Activated T-cell treated with anti-CD3 and anti-CD28 coated beads, Interleukin-2, amount 50 U/mL, for 1 hour (primary cell): ENCODE measurements at places on chromosomes 13 and 19.

- DNase-seq = no peak
These were observed 24.8 kb downstream of the HIF3A start for GRCh38 chr19:46321653-46322052.

DNA sequence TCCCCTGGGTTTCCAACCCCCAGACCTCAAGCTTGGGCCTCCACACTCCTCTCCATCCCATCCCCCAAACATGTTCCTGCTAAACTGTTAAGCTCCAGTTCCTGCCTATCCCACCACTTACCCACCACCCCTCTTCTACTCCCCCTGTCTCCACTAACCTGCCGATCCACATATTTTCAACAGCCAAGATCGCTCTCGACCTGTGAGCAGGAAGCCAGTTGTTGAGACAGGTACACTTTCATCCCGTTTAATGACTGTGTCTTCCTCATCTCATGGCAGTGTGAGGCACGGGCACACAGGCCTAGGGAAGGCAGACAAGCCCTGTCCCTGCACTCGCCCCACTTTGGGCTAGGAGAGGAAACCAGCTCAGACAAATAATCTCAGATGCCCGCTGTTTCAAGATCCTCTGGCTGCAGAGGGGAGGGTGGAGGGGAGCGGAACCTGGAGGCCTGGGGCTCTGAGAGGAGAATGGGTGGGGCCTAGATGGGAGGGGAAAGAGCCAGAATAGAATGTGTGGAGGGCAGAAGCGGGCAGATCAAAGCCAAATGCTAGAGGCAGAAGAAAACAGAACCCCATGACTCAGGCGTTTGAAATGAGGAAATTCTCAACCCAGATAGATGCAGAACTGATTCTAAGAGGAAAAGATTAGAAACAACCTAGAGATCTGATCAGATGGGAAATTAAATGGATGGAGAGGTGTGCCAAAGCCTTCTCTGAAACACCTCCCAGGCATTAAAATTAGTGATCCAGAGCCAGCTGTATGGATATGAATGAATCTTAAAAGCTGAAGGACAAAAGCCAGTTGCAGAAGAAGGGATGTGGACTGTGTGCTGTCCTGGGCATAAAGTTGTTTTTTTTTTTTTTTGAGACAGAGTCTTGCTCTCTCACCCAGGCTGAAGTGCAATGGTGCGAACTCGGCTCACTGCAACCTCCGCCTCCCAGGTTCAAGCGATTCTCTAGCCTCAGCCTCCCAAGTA lies 16.9 kb upstream of the CYP2S1 start:
- DNase-seq = peak; percentile 36

DNA sequence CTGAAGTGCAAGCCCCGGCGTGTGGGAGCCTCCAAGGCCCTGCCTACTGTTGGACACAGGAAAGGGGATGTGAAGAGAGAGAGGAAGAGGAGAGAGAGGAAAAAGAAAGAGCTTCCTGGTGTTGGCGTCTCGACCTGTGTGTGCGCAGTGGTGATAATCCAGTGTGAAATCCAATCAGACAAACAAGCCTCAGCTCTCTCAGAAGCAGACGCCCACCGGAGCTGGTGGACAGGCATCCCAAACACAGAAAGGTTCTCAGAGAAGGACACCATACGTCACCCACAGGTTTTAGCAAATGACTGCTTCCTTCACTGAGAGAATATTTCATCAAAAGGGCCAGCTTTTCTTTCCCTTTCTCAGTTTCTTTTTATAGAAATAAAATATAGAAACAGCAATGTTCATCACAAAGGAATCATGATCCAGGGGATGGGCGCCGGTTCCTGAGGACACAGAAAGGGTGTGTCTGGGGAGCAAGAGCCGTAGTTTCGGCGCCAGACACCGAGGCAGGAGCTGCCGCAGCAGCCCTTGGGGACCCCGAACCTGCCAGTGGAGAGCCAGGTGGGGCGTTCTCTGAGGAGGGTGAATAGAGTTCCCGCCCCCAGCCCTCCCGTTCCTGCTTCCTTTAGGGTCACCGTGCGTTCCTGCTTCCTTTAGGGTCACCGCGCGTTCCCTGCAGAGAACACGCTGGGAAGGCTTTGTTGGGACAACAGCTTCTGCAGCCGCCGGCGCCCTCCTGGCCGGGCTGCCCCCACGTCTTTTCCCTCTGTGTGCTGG lies 145.8 kb upstream of the SOX1 start:
- no peak for DNase-seq

DNA sequence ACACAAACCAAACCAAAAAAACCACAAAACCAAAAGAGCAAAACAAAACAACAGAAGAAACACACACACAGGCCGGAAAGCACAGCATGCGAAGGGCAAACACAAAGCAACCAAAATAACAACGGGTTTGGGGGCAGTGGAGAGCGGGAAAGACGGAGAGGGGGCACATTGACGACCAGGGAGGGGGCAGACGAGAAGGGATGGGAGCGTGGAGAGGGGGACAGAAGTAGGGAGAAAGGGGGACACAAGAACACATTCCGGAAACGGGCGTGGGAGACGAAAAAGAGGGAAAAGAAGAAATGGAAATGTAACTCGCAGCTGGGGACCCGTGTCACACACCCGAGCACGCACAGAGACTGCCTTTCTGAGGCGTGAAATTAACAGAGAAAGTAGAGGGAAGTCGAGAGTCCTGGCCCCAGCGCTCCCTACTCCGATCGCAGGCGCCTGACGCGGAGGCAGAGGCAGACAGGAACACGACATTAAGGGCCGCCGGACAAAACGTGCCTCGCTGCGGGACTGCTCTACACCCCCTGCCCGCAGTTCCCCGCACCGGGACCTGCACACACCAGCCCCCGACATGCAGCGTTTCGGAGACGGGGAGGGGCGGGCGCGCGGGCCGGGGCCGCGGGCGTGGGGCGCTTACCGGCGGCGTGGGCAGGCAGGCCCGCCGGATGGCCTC lies 652 bp downstream of the POU4F1 start:
- DNase-seq = no peak

DNA sequence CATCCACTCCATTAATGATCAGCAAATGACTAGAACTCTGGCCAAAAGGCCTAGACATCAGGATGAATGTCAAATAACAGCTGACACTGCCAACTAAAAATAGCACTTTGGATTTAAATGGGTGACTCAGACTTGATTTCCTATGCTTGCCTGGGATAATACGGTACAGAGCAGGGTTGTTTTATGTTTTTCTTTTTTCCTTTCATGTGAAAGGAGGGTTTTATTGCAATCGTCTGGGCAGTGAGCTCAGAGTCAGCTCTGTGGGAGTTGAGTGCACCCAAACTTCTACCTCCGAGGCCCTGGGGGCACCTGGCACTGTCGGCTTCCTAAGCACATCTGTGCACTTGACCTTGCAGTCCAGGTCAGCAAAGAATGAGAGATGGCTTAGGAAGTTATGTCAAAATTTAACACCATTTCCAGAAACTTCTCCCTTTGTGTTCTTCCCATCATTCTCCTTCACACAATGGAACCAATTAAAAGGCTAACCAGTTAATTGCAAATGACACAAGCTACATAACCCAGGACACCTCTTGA lies 134.1 kb downstream of the LACC1 start:
- DNase-seq = no peak

DNA sequence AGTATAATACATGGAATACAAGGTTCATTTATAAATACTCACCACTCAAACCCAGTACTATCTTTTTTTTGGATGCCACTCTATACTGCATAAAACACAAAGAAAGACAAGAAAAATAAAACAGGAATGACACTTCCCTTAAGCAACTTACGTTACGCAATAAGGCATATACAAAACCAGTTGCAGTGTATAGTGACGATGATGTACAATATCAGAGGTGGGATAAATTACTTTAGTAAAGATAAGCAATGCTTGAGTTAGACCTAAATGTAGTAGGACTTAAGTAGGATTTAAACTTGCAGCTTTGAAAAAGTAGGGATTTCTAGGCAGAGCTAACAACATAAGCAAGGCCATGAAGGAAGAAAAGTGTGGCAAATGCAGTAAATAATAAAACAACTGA lies 374.9 kb downstream of the SPRY2 start:
- DNase-seq = no peak

DNA sequence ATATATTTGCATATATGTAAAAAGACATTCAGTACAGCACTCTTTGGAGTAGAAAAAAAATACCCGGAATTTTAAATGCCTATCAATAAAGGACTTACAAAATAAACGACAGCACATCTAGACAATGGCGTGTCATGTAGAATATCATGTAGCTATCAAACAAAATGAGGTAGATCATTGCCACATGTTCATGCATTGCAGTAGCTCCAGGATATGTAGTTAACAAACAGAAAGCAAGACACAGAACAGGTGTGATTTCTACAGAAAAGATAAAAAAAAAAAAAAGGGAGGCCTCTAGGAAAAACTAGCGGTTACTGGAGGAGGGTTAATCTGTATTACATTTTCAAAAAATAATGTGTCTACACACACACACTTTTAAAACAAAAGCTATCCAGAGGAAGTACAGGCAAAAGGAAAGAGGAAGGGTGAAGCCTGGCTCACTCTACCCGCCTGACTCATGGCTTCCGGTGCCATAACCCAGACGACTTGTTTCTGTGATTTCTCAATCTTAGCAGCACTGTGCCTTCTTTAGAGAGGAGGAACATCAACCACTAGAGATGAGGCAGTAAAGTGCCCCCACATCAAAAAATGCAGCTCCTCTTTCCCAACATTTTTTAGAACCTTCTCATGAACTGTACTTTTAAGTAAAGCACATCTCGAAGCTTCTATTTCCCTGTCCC lies 6.9 kb downstream of the KCTD12 start:
- DNase-seq = peak; percentile 66
